ENCODE measurements at places on chromosomes 4 and X.

- no peak for DNase-seq
These were observed 34.5 kb upstream of the WAS start for GRCh38 chrX:48649102-48649501.

DNA sequence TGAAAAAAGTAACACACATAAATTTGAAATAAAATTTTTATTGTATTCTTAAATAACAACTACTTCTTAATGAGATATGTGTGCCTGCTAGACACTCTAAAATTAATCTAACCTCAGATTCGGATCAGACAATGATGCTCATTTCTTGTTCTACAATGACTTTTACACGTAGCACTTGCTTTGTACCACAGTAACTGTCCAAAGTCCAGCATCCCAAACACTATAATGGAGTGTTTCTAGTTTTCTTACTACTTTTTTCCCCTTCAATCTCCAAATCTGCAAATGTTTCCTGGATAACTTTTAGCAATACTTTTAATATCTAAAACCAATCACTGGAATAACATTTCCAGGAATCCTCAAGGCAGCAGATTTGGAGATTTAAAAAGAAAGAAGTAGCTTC lies 75.9 kb downstream of the ADGRA3 start:
- DNase-seq, result no peak

GRCh38 chr4:71694961-71695360 lies 88.9 kb downstream of the GC start:
- DNase-seq, result no peak

- DNase-seq, result peak; percentile 61
These were observed 10.9 kb downstream of the MFAP3L start for GRCh38 chr4:170015285-170015684.

- DNase-seq, result no peak
These were observed 159.5 kb upstream of the USP38 start for GRCh38 chr4:143025081-143025704.

- no peak for DNase-seq
These were observed 300.3 kb upstream of the ARSJ start for GRCh38 chr4:114279711-114280110.

DNA sequence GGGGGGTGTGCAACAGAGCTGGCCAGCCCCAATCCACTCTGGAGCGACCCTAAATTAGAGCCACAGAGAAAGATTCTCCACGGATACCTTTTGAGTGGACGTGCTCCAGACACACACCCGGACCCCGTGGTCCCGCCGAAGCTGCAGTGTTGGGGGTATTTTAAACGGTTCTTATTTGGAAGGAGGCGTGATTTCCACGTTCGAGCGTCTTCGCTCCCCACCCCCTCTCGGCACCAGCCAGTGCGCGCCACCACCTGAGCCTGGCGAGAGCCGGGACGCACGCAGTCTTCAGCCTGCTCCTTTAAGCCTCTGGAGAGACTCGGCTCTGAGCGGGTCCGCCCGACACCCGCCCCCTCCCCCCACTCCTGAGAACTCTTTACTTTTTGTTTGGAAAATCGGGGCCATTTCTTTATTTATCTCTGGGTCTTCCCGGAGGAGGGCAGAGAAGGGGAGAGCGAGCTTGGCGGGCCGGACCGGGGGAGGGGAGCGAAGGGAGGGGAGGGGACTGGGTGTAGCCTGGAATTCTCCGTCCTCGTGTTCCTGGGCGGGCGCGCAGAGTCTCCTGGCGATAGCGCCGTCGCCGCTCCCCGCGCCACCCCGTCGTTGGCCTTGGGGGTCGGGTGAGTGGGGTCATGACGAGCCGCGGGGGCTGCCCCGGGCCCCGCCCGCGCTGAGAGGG lies 668 bp upstream of the PTCHD1 start:
- DNase-seq, result peak; percentile 37

DNA sequence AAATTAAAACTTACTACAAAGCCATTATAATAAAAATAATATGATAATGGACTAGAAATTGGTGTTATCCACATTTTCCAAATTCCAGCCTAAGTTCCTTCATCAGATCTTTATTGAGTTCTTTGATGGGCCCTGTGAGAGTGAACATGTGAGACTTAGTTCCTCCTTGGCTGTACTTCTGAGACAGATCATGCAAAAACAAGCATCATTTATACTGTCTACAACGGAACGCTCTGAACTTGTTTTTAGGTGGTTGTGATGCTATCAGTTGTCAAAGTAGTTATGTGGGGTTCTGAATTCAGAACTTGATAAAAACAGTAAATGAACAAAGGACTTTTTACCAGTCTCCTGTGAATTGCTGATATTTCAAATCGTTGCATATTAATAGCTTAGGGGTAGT lies 48.9 kb downstream of the JADE3 start:
- DNase-seq, result no peak

- DNase-seq, result no peak
These were observed 54.2 kb upstream of the CLDN24 start for GRCh38 chr4:183376381-183376780.

- DNase-seq, result no peak
These were observed 136.8 kb downstream of the CYLC1 start for GRCh38 chrX:83997781-83998180.

- DNase-seq, result peak; percentile 0
These were observed 643.6 kb downstream of the PDHA2 start for GRCh38 chr4:96483308-96484030.

DNA sequence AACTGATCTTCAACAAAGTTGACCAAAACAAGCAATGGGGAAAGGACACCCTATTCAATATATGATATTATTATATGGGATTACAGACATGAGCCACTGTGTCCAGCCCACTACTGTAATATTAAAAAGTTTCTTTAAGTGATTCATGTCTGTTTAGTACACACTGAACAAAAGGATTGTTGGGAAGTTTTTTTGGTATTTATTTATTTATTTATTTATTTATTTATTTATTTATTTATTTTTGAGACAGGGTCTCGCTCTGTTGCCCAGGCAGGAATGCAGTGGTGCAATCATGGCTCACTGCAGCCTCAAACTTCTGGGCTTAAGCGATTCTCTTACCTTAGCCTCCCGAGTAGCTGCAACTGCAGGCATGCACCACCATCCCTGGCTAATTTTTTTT lies 58.4 kb upstream of the PGAM4 start:
- DNase-seq, result no peak

GRCh38 chrX:133215747-133216146 lies 2.4 kb downstream of the TFDP3 start:
- no peak for DNase-seq

DNA sequence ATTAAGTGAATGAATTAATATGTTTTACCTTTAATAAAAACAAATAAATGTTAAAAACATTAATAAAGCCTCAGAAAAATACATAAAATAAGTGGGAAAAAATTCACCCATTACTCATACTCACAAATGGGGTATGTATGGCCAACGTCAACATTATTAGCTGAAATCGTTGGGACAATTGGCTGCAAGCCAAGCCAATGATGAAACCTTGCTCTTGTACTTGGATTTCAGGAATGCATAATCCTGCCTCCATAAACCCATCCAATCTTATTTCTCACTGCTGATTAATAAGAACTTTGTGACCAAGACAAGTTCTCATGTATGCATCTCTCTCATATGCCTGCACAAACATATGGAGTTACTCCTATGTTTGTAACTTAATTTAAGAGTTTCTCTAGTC lies 35.3 kb upstream of the ADAMTS3 start:
- no peak for DNase-seq

- no peak for DNase-seq
These were observed 1.6 kb downstream of the MID2 start for GRCh38 chrX:107827030-107827831.
